Thyroid gland (tissue), 4 donors: ENCODE measurements at places on chromosomes 6 and 20.

DNA sequence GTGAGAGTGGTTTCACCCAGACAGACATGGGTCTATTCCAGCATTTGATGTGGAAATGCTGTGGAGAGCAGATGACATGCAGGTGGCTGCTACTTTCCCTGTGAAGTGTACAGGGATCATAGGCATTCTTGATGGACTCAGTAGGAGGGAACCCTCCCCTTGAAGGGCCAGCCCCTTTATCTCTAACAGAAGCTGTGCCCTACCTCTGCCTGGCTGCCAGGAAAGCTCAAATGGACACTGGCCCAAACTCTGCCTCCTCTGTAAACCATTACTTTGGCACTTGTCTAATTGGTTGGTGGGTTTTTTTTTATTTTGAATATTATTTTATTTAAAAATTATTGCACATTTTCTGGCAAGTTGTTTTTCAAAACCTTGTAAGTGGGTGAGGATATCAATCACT is 106.7 kb upstream of the GGTLC1 start:
- no peak for DNase-seq
- no peak overlapping the region for H3K4me3 ChIP-seq
- no peaks in the 10 kb centered on the region for H3K36me3 ChIP-seq
- no peaks in the 10 kb centered on the region for H3K27me3 ChIP-seq
- peaks cover 18% of the 10 kb centered on the region for H3K4me1 ChIP-seq

DNA sequence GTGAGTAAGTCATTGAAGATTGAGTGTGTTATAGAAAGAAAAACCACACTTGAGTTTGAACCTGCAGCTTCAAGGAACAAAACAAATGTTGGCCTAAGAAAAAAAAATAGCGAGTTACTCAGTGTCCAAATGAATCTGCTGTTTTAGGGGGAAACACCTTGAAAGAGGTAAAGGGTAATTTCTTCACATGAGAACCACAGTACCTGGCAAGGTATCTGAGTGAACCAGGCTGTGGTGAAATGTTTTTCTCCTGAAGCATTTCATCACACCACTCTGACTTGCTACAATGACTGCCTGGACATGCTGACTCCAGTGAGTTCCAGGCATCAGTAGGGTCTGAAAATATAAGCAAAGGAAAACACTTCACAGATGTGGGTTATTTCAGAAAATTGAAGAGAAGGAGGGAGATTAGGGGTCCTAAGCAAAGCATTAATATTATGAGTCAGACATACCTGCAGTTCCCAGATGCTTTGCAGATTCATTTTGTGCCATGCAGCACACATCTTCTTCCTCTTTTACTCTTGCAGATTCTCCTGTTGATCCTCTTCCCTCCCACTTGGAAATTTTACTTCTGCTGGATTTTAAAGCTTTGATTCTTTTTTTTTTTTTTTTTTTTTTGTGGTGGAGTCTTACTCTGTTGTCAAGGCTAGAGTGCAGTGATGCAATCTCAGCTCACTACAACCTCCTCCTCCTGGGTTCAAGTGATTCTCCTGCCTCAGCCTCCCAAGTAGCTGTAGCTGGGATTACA is 206.2 kb upstream of the SGK1 start:
- H3K36me3 ChIP-seq, result no peaks in the 10 kb centered on the region
- peaks cover 61% of the 10 kb centered on the region for H3K4me1 ChIP-seq
- no peaks in the 10 kb centered on the region for H3K27me3 ChIP-seq
- no peak overlapping the region for H3K4me3 ChIP-seq
- DNase-seq, result peak; percentile 51

DNA sequence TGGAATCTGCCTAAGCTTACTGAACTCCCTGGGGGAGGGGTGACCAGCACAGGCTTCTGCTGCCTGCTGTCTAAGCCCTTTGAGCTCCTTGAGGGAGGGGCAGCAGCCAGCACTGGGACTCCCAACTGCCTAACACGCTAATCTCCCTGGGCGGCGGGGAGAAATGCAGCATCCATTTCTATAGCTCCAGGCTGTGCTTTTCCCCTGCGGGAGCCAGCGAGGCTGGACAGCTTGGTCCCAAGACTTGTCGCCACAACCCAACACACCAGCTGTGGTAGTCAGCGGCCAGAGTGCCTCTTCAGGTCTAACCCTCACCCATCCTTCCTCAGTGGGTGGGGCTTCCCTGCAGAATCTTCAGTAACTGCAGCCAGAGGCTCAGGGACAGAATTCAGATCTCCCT is 64.6 kb downstream of the VGLL2 start:
- no peak for DNase-seq
- H3K27ac ChIP-seq, result no peak overlapping the region

DNA sequence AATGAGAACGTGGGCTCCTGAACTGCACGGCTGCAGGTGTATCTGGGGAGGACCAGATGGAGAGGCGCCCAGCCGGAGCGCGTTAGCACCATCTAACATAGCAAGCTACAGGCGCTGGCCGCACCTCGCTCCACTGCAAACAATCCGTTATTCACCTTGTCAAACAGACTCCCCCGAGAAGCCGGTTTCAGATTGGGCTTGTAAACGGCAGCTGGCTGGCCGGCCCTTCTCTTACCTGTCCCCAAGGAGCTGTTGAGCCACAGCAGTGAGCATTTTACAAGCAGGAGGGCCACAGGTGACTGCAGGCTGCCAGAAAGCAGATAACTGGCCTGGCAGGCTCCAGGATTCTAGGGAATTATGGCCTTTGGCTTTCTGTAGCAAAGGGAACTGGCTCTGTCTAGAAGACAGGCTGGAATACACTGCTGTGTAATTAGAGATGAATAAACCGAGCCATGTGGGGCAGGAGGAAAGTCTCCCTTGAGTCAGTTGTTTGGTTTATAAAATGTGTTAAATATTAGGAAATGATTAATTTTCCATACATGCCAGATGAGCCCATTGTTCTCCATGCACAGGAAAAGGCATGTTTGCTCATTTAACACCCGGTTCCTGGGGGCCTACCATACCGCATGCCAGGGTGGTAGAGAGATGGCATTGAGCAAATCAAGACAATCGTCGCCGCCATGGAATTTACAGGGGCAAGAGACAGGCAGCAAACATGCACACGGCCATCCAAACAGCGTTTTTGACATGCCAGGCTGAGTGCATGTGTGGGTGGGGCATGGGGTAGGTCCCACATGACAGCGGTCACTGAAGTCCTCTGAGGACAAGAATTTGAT is 159.3 kb downstream of the NFATC2 start:
- peaks cover 11% of the 10 kb centered on the region for H3K4me1 ChIP-seq
- H3K27me3 ChIP-seq, result no peaks in the 10 kb centered on the region
- H3K27ac ChIP-seq, result no peak overlapping the region
- no peak overlapping the region for H3K4me3 ChIP-seq
- DNase-seq, result peak; percentile 29

DNA sequence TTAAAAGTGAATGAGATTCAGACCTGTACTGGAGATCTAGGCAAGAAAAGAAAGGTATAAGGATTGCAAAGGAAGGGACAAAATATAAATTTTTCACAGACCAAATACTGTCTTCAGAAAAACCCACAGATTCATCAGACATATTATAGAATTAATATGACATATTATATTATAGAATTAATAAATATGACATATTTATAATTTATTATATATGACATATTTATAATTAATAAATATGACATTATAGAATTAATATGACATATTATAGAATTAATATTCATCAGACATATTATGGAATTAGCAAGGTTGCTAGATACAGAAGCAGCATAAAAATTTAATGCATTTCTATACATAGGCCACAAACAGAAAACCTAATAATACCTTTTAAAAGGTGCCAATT is 44.7 kb upstream of the GNRH2 start:
- H3K27ac ChIP-seq, result no peak overlapping the region
- H3K4me1 ChIP-seq, result no peaks in the 10 kb centered on the region
- peaks cover 4% of the 10 kb centered on the region for H3K36me3 ChIP-seq
- DNase-seq, result no peak
- H3K27me3 ChIP-seq, result no peaks in the 10 kb centered on the region

- peaks cover 16% of the 10 kb centered on the region for H3K4me1 ChIP-seq
- H3K27me3 ChIP-seq, result no peaks in the 10 kb centered on the region
- DNase-seq, result no peak
- no peak overlapping the region for H3K4me3 ChIP-seq
- H3K36me3 ChIP-seq, result peaks cover 6% of the 10 kb centered on the region
- H3K27ac ChIP-seq, result no peak overlapping the region
Observed at GRCh38 chr20:35088231-35089145, 4.1 kb downstream of the TRPC4AP start.

GRCh38 chr6:132995432-132995831 is 181.1 kb downstream of the RPS12 start:
- H3K4me1 ChIP-seq, result no peaks in the 10 kb centered on the region
- no peaks in the 10 kb centered on the region for H3K36me3 ChIP-seq
- no peaks in the 10 kb centered on the region for H3K27me3 ChIP-seq
- DNase-seq, result no peak
- H3K27ac ChIP-seq, result no peak overlapping the region

- no peak overlapping the region for H3K4me3 ChIP-seq
- no peak for DNase-seq
- no peaks in the 10 kb centered on the region for H3K36me3 ChIP-seq
- H3K27ac ChIP-seq, result no peak overlapping the region
- H3K4me1 ChIP-seq, result no peaks in the 10 kb centered on the region
Observed at GRCh38 chr6:99333068-99333467, 16.4 kb downstream of the FAXC start.

DNA sequence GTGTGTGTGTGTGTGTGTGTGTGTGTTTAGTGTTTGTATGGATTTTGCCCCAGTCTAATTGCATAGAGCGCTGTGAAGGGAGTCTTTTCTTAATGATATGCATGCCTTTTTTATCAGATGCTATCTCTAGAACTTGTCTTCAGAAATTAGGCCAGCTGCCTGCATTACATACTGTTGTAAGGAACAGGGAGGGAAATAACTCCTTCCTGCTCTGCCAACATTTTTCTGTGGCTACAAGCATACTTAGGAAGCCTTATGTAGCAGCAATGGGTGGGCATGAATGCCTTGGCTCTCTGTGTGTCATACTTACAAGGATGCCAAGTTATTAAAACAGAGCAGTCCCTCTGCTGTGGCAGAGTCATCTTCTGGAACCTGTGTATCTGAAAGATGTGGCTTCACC is 8.0 kb upstream of the COL21A1 start:
- no peaks in the 10 kb centered on the region for H3K4me1 ChIP-seq
- H3K27me3 ChIP-seq, result no peaks in the 10 kb centered on the region
- H3K4me3 ChIP-seq, result no peak overlapping the region
- H3K27ac ChIP-seq, result no peak overlapping the region

GRCh38 chr6:148892247-148892646 is 145.4 kb downstream of the UST start:
- H3K27ac ChIP-seq, result no peak overlapping the region
- no peaks in the 10 kb centered on the region for H3K27me3 ChIP-seq
- peaks cover 30% of the 10 kb centered on the region for H3K4me1 ChIP-seq
- no peak overlapping the region for H3K4me3 ChIP-seq
- H3K36me3 ChIP-seq, result no peaks in the 10 kb centered on the region

- H3K27ac ChIP-seq, result no peak overlapping the region
- no peak overlapping the region for H3K4me3 ChIP-seq
- DNase-seq, result no peak
Observed at GRCh38 chr6:33885132-33886057, 81.6 kb upstream of the MLN start.

DNA sequence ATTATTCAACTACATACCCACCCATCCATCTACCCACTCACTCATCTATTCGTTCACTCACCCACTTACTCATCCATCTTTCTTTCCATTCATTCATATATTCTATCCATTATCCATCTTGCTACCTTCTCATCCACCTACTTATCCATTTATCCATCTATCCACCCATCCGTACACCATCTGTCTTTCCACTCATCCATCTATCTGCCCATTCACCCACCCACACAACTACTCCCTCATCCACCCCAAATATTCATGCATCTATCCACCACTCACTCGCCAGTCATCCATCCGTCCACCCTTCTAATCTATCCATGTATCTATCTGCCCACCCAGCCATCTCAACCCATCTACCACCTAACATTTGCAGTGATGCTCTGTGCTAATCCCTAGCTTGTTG is 13.6 kb upstream of the KCNB1 start:
- no peaks in the 10 kb centered on the region for H3K4me1 ChIP-seq
- no peak overlapping the region for H3K27ac ChIP-seq
- DNase-seq, result no peak
- H3K36me3 ChIP-seq, result no peaks in the 10 kb centered on the region

DNA sequence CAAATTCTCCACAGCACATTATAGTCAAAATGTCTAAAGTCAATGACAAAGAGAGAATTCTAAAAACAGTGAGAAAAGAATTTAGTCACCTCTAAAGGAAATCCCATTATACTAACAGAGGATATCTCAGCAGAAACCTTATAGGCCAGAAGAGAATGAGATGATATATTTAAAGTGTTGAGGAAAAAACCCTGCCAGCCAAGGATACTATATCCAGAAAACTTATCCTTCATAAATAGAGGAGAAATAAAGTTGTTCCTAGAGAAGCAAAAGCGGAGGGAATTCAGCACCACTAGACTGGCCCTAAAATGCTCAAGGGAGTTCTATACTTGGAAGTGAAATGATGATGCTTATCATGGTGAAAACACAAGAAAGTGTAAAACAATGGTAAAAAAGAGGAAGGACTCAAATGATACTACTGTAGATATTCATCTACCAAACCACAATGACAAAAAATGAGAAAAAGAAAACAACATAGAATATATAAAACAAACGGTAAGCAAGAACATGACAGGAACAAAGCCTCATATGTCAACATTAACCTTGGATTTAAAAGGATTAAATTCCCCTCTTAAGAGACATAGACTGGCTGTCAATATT is 16.7 kb downstream of the GPRC6A start:
- no peak for DNase-seq
- no peak overlapping the region for H3K4me3 ChIP-seq
- no peaks in the 10 kb centered on the region for H3K27me3 ChIP-seq
- no peak overlapping the region for H3K27ac ChIP-seq

DNA sequence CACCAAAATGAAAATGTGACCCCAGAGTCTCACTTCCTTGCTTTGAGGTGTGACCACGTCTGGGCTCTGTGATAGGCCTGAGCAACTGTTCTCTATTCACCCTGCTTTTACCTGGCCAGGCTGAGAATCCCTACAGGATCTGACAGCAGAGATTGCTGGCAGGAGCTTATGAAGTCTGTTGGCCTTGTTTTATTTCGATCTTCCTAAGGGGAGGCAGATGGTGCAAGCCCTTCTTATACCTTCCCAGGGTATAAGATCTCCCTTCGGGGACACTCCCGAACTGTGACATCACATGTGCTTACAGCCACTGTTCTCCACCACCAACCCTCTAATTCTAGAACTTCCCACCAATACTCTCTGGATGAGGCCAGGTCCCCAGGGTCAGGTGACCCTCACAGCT is 26.8 kb downstream of the MYT1 start:
- H3K4me1 ChIP-seq, result no peaks in the 10 kb centered on the region
- H3K36me3 ChIP-seq, result no peaks in the 10 kb centered on the region
- no peak overlapping the region for H3K27ac ChIP-seq
- no peaks in the 10 kb centered on the region for H3K27me3 ChIP-seq
- H3K4me3 ChIP-seq, result no peak overlapping the region

DNA sequence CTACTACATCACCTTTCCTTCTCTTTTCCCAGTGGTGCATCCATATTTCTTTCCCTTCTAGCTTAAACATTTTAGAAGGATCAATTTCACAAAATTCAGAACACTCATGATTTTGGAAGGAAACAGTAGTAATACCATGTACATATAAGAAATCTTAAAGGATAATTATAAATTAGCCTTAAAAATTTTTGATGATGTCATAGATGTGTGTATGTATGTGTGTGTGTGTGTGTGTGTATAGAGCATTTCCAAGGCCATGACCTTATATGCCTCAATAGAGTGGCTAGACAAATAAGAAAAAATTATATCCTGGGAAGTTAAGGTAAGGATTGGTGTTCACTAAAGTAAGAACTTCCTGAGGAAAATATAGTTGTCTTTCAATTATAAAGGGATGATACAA is 24.1 kb upstream of the HS3ST5 start:
- no peaks in the 10 kb centered on the region for H3K36me3 ChIP-seq
- no peak overlapping the region for H3K4me3 ChIP-seq
- H3K27ac ChIP-seq, result no peak overlapping the region

GRCh38 chr20:10662661-10663458 is 10.9 kb downstream of the JAG1 start:
- no peak overlapping the region for H3K4me3 ChIP-seq
- peaks cover 3% of the 10 kb centered on the region for H3K36me3 ChIP-seq
- no peak for DNase-seq
